Activated T-helper 1 cell treated with anti-CD3 and anti-CD28 coated beads, Interleukin-2, amount 50 U/mL, for 16 hours (primary cell): ENCODE measurements at places on chromosomes 2 and 18.

GRCh38 chr18:56470406-56471351, 167.7 kb downstream of the TXNL1 start:
- DNase-seq, result no peak

GRCh38 chr2:152355409-152355831, 20.4 kb downstream of the FMNL2 start:
- no peak for DNase-seq

- DNase-seq, result no peak
Measured at GRCh38 chr18:52992041-52992440, 652.0 kb downstream of the DCC start.

- no peak for DNase-seq
Measured at GRCh38 chr18:45528712-45529336, 86.5 kb upstream of the SLC14A2 start.
